ENCODE measurements at places on chromosomes 1 and 21.
A peak's percentile ranks its signal among the peaks of the same experiment; 100 is the strongest.

GRCh38 chr1:225471453-225472301 is 43.8 kb upstream of the LBR start:
- no peak for DNase-seq

DNA sequence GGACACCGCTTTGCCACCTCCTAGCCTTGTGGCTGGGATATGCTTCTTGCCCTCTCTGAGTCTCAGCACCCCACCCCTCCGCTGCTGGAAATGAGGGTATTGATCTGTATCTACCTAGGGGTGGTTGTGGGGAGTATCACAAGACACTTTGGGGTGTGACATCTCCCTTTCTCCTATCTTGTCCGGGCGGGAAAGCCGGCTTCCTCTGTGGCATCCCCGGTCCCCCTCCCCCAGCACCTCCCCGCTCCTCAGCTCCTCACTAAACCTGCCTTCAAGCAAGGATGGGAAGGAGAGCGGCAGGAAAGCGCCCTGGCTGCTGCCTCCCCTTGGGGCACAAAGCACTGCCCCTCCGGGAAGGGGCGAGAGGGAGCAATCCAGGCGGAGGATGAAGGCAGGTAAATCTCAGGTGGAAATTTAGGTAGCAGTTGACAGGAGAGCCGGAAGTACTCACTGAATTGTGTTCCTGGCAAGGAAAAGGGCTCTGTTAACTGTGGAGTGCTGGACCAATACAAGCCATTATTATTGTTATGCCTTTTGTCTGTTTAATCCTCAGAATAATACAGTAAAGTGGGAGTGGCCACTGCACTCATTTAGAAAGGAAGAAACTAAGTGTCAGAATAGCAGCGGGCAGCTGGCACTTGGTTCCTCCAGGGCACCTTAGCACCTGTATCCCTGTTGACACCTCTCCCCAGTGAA is 49.0 kb upstream of the LRP8 start:
- DNase-seq = no peak

GRCh38 chr1:53344921-53345838 is 17.3 kb upstream of the LRP8 start:
- no peak for DNase-seq

DNA sequence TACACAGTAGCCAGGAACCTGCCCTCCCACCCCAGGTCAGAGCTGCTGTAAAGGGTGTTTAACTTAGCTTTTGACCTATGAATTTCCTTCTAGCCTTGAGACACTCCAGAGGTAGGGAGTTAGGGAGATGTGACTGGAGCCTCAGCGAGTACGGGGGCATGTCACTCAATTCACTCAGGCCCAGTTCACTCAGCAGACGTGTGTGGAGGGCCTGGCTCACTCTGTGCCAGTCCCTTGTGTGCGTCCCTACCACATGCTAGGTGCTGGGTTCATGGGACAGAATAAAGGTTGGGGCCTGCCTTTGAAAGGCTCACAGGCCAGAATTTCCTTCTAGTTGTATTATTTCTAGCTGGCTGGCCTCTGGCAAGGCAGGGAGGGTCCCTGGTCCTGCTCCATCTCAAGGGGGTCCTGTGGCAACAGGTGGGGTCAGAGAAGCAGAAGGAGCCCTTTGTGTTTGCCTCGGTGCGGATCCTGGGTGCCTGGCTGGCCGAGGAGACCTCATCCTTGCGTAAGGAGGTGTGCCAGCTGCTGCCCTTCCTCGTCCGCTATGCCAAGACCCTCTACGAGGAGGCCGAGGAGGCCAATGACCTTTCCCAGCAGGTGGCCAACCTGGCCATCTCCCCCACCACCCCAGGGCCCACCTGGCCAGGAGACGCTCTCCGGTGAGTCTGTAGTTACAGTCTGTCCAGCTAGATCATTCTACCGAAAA is 4.5 kb downstream of the NCDN start:
- DNase-seq = no peak

DNA sequence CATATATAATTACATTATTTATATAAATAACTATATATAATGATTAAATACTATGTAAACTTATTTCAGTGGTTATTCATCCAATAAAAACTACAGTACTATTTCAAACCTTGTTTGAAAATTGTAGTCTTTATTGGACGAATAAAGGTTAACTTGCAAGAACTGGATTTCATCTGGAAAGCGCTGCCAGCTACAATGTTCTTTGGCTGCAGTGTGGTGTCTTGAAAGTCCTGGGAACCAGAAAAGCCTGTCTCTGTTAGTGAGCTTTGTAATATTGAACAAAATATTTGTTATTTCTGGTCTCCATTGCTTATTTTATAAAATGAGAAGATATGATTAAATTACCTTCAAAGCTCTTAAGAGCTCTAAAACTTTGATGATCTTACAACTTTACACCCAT is 763.6 kb downstream of the ADGRL2 start:
- no peak for DNase-seq

- no peak for DNase-seq
These were observed 32.6 kb downstream of the B3GALT5 start for GRCh38 chr21:39645331-39645730.

GRCh38 chr1:2283991-2284895 is 56.1 kb downstream of the SKI start:
- no peak for DNase-seq

GRCh38 chr1:242139442-242139841 is 140.5 kb upstream of the MAP1LC3C start:
- DNase-seq = peak; percentile 84

- DNase-seq = no peak
These were observed 31.0 kb upstream of the EFCAB14 start for GRCh38 chr1:46749921-46750404.

GRCh38 chr1:177384461-177384860 is 213.7 kb downstream of the BRINP2 start:
- no peak for DNase-seq

DNA sequence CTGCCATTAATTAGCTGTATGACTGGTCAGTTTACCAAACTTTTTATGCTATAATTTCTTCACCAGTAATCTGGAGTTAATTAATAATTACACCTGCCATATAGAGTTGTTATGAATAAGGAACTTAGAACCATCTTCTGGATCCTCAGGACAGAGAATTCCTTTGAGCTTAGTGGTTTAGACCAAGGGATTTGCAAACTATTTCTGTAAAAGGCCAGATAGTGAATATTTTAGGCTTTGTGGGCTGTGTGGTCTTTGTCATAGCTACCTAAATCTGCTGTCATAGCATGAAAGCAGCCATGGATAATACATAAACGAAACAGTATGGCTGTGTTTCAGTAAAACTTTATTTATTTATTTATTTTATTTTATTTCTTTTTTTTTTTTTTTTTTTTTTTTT is 9.0 kb downstream of the TIMM17A start:
- DNase-seq = no peak

GRCh38 chr1:14667651-14667984 is 69.1 kb downstream of the KAZN start:
- no peak for DNase-seq

- peak; percentile 78 for DNase-seq
These were observed 5.5 kb downstream of the SMPDL3B start for GRCh38 chr1:27940297-27940696.

DNA sequence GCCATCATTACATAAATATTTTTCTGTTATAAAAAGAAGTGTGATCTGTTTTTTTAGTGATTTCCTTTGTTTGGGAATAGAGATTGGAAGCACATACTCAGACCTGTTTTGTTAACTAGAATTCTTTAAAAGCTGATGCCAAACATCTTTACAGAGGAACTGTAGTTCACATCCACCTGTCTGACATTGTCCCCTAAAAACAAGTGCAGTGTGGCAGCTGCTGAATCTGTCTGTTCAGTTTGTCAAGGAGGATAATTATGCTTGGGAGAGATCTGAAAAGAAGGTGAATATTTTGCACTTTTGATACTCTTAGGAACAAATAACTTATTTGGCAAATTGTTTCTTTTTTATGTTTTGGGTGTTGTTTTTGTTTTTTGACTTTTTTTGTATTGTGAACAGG is 13.6 kb downstream of the AGMAT start:
- DNase-seq = no peak

GRCh38 chr21:43951911-43952703 is 60.0 kb upstream of the TRAPPC10 start:
- no peak for DNase-seq

- DNase-seq = no peak
These were observed 395.6 kb downstream of the SETD4 start for GRCh38 chr21:35664683-35665082.

DNA sequence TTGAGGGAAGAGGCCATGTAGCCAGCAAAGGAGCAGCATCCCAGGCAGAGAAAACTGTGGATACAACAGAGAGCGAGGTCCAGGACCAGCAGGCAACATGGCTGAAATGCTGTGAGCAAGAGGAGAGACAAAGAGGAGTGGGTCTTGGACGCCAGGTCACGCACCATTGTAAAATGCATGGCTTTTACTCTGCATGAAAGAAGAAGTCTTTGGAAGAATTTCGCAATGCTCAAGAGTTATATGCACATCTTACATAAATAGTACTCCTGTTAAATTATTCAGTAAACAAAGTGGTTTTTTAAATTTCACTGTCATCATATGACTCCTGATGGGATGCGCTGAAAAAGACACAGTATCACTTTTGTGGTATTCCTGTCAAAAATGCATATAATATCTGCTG is 3.5 kb downstream of the CD244 start:
- peak; percentile 77 for DNase-seq

- DNase-seq = no peak
These were observed 35.1 kb downstream of the LPAR3 start for GRCh38 chr1:84857906-84858305.

DNA sequence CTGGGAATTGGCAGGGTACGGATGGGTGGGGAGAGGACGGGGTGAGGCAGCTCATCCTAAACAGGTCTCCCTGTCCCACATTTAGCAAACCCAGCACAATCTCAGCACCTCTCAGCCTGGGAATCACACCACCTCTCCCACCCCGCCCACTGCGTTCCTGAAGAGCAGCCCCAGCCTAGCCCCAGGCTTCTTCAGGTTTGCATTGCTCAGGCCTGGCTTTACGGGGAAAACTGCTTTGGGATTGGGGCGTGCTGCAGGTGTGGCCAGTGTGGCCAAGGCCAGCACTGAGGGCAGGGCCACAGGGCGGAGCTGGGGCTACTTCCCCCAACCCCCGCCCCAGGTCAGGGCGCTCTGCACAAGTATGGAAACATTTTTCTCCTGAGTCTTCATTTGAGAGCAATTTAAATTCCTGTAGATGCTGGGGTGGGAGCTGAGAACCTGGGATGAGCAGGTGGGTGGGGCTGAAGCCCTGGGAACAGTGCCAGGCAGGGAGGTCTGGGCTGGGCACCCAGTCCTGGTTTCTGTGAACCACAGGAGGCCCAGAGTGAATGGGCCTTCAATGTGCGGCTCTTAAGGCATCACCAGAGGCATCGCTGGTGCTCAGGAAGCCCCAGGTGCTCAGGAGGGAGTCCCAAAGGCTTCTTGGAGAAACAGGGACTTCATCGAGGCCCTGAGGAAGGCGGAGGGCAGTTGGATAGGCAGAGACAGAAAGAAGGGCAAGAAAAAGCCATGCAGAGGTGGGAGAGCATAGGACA is 24.1 kb downstream of the TNNT2 start:
- no peak for DNase-seq

- DNase-seq = no peak
These were observed 28.5 kb downstream of the MGST3 start for GRCh38 chr1:165659581-165659895.

GRCh38 chr1:117240547-117240946 is 29.8 kb upstream of the VTCN1 start:
- no peak for DNase-seq

GRCh38 chr1:100657876-100658715 is 61.4 kb upstream of the VCAM1 start:
- DNase-seq = no peak

- DNase-seq = no peak
These were observed 19.3 kb downstream of the HAO2 start for GRCh38 chr1:119387858-119388257.

DNA sequence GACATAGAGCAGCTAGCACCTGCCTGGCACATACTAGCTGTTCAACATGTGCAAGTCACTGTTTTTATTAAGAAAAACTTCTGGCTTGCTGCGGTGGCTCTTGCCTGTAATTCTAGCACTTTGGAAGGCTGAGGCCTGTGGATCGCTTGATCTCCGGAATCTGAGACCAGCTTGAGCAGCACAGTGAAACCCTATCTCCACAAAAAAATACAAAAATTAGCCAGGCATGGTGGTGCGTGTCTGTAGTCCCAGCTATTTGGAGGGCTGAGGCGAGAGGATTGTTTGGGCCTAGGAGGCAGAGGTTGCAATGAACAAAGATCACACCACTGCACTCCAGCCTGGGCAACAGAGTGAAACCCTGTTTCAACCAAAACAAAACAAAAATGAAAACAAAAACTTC is 27.7 kb upstream of the C8B start:
- no peak for DNase-seq

DNA sequence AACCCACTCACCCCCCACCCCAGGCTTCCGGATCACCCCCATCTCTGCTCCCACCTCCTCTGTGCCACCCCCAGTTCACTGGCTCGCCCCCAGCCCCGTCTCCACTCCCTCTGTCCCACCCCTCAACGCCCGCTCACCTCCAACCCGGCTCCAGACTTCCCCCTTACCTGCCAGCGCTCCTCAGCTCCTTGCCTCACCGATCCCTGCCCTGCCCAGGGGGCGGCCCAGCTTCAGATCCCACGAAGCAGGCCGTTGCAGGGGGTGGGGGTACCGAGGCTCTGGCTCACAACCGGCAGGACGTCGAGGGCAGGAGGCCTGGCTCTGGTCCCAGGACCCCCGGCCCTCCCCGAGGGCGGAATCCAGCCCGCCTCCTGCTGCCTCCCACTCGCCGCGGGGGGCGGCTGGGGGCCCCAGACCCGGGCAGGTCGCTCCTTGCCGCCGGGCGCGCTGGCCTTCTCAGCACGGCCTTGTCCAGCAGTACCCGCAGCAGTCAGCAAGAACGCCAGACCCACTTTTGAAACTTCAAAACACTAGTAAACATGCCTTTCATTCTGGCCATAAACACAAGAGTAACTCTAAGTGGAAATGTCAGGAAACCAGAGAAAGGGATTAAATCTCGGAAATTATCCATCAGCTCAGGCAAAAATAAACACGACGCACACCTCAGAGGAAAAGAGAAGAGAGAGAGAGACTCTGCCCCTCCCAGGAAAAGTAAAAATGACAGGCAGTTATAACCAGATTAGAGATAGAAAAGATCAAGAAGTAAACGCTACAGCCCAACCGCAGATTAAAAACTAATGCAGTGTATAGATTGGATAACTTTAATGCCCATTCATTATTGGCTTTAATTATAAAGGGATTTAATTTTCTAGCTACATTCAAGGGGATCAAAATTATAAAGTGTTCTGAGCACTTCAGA is 1.0 kb upstream of the FAM89A start:
- no peak for DNase-seq

DNA sequence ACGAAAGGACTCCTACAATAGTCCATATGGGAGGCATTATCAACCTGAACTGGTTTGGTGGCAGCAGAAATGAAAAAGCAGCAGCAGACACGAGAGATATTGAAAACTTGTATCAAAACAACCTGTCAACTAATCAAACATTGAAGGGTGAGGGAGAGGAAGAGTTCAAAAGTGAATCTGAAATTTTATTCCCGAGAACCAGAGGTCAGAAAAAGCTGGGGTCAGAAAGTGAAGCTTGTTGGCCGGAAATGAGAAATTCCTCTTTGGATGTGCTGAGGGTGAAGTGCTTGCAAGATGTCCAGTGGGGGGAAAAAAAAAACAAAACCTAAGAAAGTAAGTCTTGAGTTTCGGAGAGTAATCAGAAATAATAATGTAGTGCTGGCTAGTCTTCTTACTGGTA is 1.9 kb upstream of the C4BPA start:
- DNase-seq = no peak

- DNase-seq = no peak
These were observed 108.4 kb downstream of the ROR1 start for GRCh38 chr1:63882048-63882704.

- no peak for DNase-seq
These were observed 89.3 kb downstream of the PEX14 start for GRCh38 chr1:10564063-10564462.

All from NB4 (cell line).